NCI-H524 (cell line): ENCODE measurements at places on chromosomes 1 and 21.

- DNase-seq: no peak
Observed at GRCh38 chr1:174200746-174201145, 41.4 kb downstream of the RABGAP1L start.

- DNase-seq: no peak
Observed at GRCh38 chr21:35753308-35753707, 307.0 kb downstream of the SETD4 start.

GRCh38 chr1:94056996-94057395 is 64.0 kb downstream of the ABCA4 start:
- DNase-seq: no peak

GRCh38 chr1:103197216-103197615 is 88.9 kb upstream of the COL11A1 start:
- no peak for DNase-seq

GRCh38 chr1:202343652-202344349 is 2.1 kb upstream of the UBE2T start:
- no peak for DNase-seq

- no peak for DNase-seq
Observed at GRCh38 chr21:42349420-42350317, 1.1 kb downstream of the TFF2 start.

DNA sequence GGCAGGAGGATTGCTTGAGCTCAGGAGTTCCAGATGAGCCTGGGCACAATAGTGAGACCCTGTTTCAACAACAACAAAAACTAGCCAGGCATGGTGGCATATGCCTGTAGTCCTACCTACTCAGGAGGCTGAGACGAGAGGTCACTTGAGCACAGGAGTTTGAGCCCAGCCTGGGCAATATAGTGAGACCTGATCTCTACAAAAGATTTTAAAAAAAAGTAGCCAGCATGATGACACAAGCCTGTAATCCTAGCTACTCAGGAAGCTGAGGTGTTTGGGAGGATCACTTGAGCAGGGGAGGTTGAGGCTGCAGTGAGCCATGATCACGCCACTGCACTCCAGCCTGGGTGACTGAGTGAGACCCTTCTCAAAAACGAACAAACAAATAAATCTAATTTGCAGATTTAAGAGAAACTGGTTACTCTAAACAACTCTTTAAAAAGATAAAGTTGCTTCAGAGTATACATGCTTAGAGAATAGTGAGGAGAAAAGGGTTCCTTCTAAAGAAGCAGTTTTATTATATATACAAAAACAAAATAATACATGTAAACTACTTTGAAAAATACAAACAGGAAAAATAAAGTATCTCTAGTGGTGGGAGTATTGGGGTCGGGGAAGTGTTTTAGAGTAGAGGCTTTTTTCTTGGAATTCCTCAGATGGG is 88.4 kb downstream of the ADCY10 start:
- no peak for DNase-seq

DNA sequence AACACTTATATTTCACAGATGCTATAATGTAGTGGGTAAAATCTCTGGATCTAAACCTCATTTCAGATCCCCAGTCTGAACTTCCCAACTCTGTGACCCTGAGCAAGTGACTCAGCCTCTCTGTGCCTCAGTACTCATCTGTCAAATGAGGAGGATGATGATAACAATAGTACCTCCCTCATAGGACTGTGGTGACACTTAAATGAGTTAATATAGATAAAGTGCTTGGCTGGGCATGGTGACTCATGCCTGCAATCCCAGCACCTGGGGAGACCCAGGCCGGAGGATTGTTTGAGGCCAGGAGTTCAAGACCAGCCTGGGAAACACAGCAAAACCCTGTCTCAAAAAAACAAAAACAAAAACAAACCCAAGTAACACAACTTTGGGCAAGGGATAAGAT is 4.7 kb upstream of the ECE1 start:
- DNase-seq: no peak

DNA sequence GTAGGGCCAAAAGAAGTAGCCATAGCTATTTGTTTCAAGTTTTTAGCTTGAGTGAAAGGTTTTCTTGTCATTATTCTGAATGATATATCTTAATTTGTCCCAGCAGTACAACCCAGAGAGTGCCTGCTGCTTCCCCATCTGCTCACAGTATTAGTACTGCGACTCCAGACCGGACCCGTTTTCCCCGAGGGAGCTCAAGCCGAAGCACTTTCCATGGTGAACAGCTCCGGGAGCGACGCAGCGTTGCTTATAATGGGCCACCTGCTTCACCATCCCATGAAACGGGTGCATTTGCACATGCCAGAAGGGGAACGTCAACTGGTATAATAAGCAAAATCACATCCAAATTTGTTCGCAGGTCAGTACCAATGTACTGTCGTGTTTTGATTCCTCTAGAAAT is 37.2 kb upstream of the C1orf115 start:
- peak; percentile 94 for DNase-seq

DNA sequence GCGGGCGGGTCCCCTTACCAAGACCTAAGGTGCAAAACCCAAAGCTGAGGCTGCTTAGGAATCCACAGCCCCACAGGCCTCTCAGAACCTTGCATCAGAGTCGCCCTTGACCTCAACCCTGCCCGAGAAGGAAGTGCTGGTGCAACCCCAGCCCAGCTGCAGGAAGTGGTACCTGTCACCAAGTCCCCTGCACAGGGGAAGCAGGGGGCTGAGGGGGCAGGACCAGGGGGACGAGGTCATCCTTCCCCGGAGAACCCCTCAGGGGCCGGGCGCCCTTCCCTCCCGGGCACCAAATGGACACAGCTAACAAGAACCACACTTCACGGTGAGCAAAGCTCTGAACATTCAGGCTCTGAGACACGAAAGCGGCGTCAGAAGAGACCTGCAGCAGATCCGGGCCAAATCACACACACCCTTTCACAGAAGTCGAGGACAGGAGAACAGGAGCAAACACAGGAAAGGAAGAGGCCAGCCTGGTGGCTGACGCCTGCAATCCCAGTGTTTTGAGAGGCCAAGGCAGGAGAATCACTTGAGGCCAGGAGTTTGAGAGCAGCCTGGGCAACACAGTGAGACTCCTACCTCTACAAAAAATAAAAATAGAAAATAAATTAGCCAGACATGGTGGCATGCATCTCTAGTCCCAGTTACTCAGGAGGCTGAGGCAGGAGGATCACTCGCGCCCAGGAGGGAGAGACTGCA is 6.4 kb downstream of the ITGB2 start:
- DNase-seq: no peak

DNA sequence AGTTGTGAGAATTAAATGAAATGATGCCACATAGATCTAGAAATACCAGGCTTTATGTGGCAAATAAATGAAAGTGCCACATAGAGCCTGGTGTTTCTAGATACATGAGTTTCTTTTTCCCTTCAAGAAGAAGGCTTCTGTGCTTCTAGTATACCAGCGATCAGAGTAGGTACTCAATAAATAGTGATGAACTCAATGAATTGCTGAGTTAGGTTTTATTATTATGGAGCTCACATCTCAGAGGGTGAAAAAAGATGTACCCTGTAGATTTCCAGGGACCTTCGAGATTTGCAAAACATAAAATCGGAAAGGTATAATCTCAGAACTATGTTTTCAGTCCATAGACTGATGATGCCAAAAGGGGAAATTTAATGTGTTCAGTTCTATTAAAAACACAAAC is 2.3 kb upstream of the CLSTN1 start:
- DNase-seq: no peak

DNA sequence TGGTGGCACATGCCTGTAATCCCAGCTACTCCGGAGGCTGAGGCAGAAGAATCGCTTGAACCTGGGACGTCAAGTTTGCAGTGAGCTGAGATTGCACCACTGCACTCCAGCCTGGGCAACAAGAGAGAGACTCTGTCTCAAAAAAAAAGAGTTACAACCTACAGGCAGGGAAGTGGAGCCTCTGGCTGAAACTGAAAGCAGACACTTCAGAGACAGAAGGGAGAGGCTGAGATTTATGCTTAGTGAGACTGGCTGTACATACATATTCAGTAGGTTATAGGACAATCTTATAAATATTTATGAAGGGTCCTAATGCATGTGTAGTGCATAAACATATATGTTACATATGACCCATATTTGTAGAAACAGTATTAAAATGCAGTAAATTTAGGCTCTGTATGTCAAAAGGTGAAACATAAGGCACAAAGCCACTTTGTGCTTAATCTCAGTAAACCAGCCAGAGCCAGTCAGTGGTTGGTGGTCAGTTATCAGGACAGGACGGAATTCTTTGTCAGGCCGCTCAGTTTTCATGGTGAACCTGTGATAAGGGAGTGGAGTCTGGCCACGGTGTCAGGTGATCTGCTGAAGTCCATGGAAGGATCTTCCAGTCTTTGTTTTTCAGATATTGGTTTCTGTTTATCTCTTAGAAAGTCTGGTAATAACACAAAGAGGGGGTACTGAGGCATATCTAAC is 13.7 kb downstream of the RHEX start:
- DNase-seq: peak; percentile 8

DNA sequence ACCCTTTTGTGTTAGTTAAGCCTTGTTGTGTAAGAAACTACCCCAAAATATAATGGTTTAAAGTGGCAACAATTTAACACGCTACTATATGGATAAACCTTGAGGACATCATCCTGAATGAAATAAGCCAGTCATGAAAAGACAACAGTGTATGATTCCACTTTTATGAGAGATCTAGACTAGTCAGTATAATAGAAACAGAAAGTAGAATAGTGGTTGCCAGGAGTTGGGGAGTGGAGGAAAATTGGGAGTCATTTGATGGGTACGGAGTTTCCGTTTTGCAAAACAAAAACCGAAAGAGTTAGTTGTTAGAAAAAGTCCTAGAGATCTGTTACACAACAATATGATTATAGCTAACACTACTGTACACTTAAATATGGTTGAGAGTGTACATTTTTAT is 16.0 kb upstream of the CHIA start:
- DNase-seq: no peak

GRCh38 chr1:208791456-208791855 is 547.3 kb upstream of the PLXNA2 start:
- DNase-seq: no peak

DNA sequence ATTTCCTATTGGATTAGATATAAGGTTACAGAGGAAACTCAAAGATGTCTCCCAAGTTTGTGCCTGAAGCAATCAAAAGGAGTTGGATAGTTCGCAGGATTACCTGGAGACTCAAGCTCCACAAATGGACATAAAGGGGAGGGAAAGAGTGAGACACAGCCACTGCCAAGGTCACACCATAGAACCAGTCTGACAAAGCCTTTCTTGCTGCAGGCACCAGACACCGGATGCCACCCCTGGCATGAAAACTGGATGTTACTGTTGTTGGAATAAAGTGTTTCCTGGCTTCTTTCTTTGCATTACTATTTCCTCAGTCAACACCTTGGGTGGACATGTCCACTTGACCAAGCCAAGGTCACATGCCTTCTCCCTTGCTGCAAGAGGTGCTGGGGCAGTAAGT is 70.6 kb downstream of the SNRPE start:
- no peak for DNase-seq

DNA sequence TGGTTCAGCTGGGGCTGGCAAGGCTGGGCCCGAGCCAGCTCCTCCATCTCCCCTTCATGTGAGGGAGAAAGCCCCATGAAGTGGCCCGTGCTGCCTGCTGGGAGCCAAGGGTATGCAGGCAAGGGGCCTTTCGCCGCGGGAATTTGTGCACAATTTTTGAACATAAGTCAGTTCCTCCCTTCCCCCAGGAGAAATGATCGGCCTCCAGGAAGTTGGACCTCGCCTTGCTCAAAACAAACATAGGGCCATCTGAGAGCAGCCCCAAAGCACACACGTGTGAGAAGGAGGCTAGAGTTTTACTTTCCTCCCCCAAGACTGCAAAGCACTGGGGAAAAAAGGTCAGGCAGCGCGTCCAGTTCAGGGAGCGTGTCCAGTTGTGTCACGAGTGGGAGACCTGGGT is 64.7 kb downstream of the PRDM16 start:
- DNase-seq: no peak

DNA sequence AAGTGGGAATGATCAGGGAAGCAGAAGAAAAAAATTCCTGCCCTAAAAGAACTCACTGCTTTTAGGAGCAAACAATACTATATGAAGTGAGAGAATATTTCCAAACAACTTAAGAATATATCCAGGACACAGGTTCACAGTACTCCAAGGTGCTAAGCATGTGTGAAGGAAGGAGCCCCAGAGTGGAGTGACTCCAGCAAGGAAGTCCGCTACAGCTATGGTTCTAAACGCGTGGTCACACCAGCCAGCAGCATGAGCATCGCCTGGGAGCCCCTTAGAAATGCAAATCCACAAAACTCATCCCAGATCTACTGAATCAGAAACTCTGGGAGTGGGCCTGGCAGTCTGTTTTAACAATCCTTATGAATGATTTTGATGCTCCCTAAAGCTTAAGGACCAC is 36.1 kb downstream of the GADD45A start:
- DNase-seq: no peak

DNA sequence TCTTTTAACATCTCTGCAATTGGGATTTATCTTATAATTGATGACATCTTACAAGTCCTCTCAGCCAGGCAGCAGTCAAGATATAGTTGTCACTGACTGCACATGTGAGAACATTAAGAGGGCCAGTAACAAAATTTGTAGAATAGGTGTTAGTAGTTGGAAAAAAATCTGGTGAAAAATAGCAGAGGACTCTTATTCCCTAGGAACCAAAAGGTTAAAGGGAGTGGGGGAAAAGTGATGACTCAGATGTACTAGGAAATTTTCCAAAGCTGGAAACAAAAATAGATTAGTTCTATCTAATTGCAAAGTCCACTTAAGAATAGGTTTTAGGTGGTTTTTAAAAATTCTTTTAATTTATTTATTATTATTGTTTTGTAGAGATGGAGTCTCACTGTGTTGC is 3.6 kb downstream of the NUP210L start:
- DNase-seq: no peak

- no peak for DNase-seq
Observed at GRCh38 chr1:64864018-64864940, 102.1 kb downstream of the JAK1 start.

GRCh38 chr1:119712342-119713038 is 756 bp downstream of the PHGDH start:
- peak; percentile 82 for DNase-seq

- DNase-seq: peak; percentile 27
Observed at GRCh38 chr1:117928881-117929342, 509 bp downstream of the GDAP2 start.

- DNase-seq: no peak
Observed at GRCh38 chr1:237492359-237492758, 398.4 kb downstream of the ZP4 start.

DNA sequence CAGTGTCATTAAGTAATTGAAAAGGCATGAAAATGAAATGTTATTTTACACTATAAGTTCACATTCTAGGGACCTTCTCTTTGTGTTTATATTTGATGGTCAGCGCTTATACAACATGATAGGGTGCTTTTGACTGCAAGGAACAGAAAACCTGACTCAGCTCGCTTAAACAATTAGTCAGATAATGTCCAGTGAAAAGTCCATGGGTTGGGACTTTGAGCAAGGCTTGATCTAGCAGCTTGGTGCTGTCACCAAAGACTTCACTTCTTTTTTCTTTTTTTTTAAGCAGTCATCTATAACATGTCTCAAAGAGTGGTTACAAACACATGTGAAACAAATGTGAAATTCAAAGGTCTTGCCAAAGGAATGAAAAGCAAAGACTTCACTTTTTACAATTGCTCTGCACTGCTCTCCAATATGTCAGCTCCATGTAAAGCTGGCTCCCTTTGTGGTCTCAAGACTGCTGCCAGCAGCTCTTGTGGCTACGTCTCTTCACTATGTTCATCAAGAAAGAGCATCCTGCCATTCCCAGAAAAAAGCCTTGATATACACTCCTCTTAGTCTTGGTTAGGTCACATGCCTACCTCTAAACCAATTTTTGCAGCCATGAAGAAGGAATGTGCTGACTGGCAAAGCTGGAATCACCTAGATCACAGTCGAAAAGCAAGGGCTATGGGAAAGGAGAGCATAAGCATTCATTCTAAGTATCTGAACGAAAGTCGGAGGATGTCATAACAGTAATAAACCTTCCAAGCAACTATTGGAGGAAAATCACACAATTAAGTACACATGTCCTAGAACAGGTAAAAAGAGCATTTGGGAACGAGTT is 15.2 kb downstream of the F3 start:
- no peak for DNase-seq
